ENCODE measurements at places on chromosomes 2 and 18.

- DNase-seq = no peak
Observed at GRCh38 chr18:50307400-50307737, 19.9 kb upstream of the CXXC1 start.

DNA sequence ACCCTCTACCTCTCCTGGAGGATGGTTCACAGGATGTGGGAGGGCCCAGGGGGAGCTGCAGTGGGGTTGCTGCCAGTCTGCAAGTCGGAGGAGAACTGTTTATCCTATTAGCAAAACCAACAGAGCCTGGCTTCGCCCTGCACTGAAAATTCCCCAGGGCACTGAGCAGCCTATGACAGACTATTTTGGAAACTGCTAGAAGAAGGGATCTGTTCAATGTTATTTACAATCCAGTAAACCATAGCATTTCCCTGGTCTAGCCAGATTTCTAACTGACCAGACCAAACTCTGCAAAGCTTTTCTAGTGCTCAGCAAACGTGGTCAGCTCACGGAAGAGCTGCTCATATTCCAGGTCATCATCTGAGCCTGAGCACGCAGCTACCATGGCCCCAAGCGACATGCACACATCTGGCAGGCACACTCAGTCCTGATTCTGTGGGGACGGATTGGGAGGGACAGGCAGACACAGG lies 64.8 kb upstream of the PID1 start:
- peak; percentile 7 for DNase-seq

- DNase-seq = no peak
Observed at GRCh38 chr2:122530814-122531213, 775.4 kb downstream of the TSN start.

- no peak for DNase-seq
Observed at GRCh38 chr18:76979111-76979751, 153.4 kb downstream of the MBP start.

- no peak for DNase-seq
Observed at GRCh38 chr2:219626540-219626939, 890 bp upstream of the SLC4A3 start.

DNA sequence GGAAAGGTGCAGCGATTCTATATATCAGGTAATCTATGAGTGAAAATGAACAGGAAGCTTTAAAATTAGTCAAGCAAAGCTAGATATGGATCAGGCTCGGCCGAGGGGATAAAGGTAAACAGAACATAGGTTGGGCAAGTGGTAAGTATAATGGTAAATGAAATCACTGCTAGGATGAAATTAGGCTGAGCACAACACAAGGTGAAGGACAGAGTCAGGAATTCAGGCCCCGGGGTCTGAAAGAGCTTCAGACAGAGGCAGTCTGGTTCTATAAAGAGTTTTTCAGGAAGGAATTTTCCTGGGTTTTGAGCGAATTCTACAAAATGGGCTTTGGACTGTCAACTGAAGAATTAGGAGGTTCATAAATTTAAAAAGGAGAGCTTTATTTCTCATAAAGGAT lies 513.2 kb upstream of the CDH2 start:
- no peak for DNase-seq

DNA sequence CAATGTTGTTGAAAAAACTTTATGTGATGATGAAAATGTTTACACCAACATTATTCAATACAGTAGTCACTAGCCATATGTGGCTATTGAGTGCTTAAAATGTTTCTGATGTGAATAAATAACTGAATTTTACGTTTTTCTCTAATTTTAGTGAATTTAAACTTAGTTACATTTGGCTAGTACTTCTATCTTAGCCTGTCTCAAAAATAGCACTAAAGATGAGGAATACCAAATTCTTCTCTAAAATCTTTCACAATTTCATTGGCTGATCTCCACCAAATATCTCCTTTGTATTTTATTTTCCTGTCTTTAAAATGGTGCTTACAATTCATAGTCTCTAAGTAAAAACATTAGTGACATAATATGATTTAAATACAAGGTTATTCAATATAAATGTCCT lies 83.7 kb upstream of the RND3 start:
- peak; percentile 39 for DNase-seq

- DNase-seq = no peak
Observed at GRCh38 chr2:239639421-239640185, 238.8 kb upstream of the HDAC4 start.

DNA sequence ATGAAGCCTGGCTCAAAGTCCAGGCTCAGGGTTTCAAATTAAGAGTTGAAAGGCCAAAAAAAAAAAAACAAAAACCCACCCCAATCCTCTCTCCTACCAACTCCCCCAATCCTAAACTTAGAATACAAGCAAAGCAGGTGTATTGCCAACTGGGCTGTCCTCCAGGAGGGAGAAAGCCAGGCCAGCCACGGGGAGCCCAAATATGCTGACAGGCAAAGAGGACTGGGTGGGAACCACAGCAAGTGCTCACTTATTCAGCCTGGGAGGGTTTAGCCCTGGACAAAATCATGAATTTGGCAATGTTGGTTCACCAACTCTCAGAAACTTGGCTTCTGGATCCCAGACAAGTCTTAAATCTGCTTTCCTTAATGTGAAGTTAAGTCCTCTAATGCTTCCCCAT lies 36.5 kb downstream of the GKN2 start:
- DNase-seq = no peak

- DNase-seq = no peak
Observed at GRCh38 chr2:236782938-236783337, 213.3 kb downstream of the ACKR3 start.

GRCh38 chr18:456361-457139 lies 44.0 kb downstream of the COLEC12 start:
- DNase-seq = no peak

DNA sequence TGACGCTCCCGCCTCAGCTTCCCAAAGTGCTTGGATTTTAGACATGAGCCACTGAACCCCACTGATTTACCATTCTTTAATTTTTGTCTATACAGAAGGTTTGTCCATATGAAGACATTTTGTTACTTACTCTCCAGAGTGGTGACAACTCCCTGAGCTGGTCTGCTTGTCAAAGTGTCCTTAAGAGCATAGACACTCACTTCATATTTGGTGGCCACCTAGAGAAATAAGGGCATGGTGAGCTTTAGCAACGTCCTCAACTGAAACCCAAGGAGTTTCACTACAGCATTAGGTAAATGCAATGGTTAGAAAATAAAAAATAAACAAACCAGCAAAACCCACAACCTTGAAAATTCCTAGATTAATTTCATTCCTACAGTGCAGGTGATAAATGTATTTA lies 57.8 kb downstream of the FN1 start:
- DNase-seq = no peak

DNA sequence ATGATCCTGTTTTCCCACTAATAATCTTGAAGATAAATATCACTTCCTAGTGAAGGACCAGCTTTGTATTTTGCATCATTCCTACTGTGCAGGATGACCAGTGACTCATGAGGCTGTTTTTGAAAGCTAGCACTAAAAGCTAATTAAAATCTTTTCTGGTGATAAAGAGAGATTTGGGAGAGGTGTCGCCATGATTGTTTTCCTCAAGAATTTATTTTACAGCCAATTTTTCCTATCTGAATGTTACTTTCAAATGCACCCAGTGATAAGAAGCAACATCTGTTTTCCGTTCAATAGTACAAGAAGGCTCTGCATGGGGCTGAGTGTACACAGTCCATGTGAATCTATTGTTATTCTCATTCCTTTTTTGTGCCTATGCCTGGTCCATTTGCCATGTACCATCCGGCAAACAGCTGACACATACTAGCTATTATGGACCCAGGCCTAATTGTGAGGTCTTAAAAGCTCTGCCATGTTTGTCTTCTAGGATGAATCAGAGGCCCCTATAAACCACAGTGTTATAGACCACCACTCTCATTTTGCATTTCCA lies 28.4 kb downstream of the MEIS1 start:
- no peak for DNase-seq

GRCh38 chr2:2806711-2807110 lies 475.6 kb upstream of the MYT1L start:
- DNase-seq = no peak
